Ammon's horn (tissue), 1 donor: ENCODE measurements at places on chromosomes 1 and 21.

DNA sequence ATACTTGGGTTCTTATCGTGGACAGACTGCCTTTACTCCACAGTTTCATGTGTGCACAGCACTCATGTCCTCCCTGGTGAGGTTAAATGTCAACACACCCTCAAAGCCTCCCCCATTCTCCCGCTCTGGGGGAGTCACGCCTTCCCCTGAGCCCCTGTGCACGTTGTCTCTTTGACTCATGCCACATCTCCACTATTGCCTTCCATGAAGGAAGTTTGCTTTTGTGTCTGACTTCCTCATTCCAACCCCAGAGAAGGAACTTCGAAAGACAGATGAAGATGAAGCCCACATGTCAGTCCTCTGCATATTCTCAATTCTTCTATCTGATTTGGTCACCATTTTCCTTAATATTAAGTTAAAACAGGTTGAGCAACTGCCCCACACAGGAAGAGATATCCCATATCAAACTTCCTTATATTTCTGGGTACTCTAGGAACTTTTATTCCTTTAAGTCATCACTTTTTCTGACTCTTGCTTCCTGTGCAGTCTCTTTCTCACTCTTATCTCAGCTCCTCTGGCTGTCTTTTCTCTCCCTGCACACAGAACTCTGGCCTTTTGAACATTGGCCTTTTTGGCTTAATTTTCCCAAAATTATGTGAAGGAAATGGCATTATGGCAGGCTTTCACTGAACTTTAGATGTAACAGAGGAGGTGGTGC lies 41.5 kb downstream of the C4BPA start:
- DNase-seq = peak; percentile 16

DNA sequence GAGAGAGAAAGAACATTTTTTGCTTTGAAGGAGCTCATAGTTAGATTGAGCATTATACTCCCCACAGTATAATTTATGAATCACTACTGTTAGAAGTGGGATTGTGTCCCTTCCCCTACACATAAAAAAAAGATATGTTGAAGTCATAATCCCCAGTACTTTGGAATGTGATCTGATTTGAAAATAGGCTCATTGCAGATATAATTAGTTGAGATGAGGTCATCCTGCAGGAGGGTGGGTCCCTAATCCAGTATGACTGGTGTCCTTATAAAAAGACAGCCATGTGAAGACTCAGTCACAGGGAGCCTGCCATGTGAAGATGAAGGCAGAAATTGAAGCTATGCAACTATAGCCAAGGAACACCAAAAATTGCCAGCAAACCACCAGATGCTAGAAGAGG lies 76.4 kb downstream of the TGFB2 start:
- DNase-seq = no peak

- no peak for DNase-seq
Observed at GRCh38 chr1:49160677-49161076, 384.0 kb upstream of the BEND5 start.

GRCh38 chr1:226915672-226915995 lies 24.5 kb upstream of the COQ8A start:
- no peak for DNase-seq

- DNase-seq = no peak
Observed at GRCh38 chr1:12129624-12130023, 37.2 kb upstream of the TNFRSF1B start.

GRCh38 chr1:99525331-99525730 lies 120.6 kb upstream of the PALMD start:
- no peak for DNase-seq

GRCh38 chr1:1081311-1082238 lies 7.5 kb upstream of the RNF223 start:
- DNase-seq = no peak

DNA sequence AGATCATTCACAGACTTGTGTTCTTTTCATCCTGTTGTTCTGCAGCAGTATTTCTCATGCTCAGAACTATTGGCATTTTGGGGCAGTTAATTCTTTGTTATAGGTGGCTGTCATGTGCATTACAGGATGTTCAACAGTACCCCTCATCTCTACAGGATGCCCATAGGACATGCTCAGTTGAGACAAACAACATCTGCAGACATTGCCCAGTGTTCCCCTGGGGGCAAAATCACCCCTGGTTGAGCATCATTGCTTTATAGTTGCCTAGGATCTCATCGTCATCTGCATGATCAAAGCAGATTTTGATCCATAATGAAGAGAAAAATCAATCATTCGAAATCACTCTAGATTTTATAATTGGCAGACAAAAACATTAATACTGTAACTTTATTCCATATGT lies 222.5 kb upstream of the CACYBP start:
- no peak for DNase-seq
